ENCODE measurements at places on chromosomes 7 and 10.
A peak's percentile ranks its signal among the peaks of the same experiment; 100 is the strongest.

GRCh38 chr7:112744818-112745217 is 45.4 kb downstream of the TMEM168 start:
- no peak for DNase-seq

DNA sequence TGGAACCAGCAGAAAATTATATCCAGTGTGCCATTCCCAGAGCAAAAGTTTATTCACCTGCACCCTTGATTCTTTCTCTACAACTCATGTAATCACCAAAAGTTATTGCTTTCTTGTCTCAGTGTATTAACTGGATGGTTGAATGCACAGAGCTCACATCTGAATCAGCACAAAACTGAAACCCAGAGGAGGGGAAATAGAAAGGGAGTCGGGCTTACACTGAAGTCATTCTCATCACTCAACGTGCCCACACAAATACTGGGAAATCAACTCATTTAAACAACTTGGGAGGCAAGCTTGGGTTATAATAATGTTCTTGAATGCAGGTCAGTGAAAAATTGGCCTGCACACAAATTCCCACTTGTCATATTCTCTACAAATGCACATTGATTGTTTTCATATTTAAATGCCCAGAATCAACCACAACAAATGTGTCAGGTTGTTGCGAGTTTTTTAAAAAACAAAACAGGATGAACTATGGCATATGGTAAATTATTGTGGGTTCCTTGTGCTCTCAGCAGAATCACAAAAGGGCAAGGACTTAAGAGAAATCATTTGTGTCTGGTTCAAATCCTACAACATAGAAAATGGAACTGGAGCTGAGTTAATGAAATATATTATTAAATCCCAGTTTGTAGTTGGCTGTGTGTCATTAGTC is 125.9 kb upstream of the NOBOX start:
- no peak for DNase-seq

DNA sequence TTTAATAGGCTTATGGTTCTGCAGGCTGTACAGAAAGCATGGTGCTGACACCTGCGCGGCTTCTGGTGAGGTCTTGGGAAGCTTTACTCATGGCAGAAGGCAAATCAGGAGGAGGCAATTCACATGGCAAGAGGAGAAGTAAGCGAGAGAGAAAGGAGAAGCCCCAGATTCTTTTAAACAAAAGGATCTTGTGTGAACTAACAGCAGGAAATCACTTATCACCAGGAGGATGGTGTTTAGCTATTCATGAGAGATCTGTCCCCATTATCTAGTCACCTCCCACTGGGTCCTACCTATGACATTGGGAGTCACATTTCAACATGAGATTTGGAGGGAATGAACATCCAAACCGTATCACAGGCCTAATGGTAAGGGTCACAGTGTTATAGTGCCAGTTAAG is 678.0 kb upstream of the KCND2 start:
- DNase-seq, result no peak

DNA sequence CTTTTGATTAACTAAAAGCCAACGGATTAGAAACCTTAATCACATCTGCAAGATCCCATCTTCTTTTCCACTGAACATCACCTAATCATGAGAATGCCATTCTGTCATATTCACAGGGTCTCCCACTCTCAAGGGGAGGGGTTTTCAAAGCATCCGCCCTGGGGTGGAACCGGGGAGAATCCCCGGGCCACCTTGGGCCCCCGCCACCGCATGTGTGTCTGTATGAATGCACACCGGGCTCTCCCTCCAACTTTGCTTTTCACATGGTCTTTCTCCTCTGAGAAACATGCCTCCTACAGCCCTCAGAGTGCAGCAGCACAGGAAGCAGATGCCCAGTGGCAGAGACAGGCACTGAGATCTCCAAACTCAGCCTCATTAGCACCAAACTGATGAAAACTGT is 233.2 kb upstream of the PPP2R2D start:
- no peak for DNase-seq

- DNase-seq, result peak; percentile 94
Measured at GRCh38 chr10:127945341-127945758, 38.4 kb downstream of the PTPRE start.

DNA sequence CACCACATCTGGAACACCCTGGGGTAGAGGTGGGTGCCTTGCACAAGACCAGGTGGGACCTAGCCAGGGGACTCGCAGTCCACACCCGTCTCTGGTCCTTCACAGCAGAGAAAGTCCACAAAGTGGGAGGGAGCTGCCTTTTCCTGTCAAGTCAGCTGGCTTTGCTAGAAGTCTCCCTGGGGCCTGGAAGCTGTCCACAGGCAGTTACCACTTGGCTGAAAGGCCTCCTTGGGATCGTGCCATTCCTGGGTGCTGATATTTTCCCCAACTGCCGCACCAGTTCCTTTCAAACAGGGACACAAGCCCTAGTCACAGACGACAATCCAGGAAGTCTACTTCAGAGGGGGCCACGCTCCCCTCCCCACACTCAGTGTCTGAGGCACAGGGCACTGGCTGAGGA is 75.4 kb downstream of the AFAP1L2 start:
- no peak for DNase-seq

GRCh38 chr7:52959878-52960660 is 75.4 kb upstream of the POM121L12 start:
- DNase-seq, result no peak

DNA sequence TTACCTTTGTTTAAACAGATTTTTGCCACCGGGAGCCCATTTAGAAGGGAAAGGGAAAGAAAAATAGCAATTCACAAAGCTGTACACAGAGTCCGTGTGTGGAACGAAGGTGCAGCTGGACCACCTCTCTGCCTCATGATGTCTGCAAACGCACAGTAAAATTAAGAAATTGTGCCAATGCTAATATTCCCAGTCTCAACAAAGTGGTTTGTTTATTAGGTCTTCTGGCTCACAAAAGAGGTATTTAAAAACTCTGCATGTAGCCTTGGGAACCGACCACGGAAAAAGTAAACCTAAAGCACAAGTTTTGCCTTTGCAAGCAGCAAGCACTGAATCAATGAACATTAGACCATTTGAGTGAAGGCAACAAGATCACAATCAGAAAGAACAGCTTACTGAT is 57.7 kb downstream of the CREB3L2 start:
- peak; percentile 15 for DNase-seq

DNA sequence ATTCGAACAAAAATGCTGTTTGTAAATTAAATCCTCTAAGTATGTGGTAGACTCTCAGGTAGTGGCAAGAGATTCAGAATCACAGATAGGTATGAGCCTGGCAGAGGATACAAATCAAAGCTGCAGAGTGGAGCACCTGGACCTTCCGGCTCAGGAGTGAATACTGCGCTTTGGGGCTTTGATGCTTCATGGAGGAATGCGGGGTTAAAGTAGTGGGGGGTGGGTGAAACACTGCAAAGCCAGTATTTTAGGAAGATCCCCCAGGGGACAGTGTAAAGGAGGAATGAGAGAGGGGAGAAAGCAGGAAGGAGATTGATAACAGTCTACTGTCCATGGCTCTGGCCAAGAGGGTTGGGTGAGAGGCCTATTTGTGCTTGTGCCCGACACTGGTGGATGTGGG is 43.2 kb downstream of the CREB5 start:
- no peak for DNase-seq

DNA sequence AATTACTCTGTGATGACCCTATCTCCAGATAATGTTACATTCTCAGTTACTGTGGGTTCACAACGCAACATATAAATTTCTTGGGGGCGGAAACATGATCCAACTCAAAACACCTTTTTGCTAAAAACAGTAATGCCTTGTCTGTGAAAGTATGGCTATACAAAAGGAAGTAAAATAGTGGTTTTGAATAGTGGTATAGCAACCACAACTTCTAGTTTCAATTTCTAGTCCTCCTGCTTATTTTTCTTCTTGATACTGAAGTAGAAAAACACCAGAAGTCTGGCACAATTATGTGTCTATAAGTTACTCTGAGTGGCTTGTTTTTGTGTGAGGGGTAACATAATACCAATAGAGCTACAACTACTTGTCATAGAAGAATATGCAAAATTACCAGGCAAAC is 21.5 kb upstream of the ZNF800 start:
- no peak for DNase-seq

DNA sequence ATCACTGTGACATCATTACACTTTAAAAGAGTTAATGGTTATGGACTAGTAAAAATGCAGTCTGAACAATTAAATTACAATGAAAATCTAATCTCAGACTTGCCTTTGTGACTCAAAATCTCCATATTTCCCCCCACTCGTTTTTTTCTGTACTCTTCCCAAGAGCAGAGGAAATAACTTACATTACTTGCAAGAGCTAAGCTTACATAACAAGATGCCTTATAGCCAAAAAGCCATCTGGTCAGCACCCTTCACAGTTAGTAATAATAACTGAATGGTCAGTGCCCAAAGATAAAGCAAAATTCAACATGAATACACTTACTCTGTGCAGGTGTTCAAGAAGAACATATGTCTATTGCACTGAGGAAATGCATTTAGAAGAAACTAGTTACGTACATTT is 1381.5 kb upstream of the CELF2 start:
- DNase-seq, result no peak

DNA sequence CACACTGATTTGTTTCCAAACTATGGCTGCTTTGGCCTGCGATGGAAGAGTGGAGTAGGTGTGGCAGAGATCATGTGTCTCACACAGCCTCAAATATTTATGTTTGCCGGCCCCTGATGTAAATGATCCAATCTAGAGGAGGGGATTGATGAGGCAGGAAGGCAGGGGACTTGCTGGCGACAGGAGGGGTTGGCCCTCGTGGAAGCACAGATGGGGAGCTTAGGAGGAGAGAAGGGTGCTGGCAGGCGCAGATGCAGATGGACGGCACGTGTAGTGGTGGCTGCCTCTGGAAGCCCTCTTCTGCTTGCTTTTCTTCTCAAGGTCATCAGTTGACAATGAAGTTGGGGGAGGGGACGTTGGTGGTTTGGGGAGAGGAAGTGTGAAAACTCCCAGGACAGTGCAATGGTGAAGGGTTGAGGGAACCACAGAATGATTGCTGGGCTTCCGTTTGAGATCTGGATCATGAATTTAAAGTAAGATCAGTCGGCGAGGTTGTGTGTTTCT is 15.4 kb downstream of the COL13A1 start:
- DNase-seq, result no peak

DNA sequence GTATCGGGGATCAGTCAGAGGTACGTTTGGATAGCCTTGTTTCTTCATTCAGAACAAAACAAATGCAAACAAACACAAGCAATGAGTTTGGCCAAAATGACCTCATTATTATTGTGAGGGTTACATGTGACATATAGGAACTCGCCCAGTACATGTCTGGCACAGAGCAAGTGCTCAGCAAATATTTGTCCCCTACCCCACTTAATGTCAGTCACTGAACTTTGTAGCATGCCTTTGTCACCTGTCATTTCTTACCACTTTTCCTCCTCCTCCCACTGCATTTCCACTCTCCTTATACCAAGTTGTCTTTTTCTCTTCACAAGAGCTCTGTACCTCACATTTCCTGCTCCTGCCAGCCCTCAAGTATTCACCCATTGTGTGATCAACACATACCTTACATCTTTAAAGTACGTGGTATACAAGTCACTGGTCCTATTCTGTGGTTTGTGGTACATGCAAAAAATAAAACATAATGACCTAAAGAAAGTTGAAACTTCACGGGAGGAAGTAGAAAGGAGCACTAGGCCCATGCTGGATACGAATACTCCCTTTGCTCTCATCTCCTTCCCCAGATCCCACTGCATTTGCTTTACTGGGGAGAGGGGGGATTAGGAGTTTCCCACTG is 236.0 kb downstream of the INHBA start:
- DNase-seq, result no peak

DNA sequence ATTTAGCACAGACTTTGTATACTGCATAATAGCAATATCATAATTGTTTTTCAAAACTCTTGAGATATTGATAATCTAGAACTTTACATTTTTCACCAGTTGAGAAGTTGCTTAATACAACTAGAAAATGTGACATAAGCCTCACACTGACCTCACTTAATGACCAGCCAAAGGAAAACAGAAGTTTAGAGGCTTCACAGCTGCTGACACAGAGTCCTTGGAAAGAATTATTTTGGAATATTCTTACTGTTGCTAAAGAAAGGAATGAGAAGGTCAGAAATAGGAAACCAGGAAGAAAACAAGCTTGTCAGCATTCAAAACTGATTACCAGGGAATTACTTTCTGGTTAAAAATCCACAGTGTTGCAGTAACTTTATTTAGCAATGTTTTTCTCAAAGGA is 35.5 kb upstream of the WASL start:
- peak; percentile 32 for DNase-seq

DNA sequence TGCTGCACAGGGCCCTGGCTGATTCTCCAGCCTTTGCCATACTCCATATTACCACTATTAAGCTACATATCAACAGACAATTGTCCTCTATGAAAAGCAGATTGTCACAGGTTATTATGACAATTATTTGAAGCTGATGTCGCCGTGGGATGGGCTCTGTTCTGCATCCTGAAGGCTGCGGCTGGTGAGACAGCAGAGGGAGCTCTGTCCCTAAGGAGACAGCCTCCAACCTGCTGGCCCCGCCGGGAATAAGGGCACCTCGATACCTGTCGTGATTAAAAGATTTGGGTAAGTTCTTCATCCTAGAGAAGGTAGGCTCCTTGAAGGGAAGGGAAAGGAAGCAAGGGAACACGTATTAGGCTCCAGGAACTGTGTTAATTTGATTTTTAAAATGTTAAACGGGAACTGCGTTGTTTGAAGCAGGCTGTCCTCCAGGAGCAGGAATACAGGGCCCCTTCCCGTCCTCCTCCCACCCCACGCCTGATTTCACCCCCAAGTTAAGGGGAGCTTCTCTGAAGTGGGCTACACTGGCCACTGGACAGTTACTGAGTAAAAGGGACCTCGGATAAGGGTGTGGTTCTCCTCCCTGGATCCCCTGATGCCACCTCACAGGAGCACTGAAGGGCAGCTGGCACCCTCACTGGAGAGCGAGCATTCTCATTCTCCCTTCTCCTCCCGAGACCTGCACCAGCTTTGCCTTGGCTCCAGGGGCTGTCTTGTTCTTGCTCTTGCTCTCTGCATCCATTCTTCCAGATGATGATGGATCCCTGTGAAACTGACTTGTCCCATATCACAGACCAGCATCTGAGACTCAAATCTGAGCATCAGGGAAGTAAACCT is 11.8 kb upstream of the TIAL1 start:
- DNase-seq, result peak; percentile 42

- DNase-seq, result no peak
Measured at GRCh38 chr7:128037081-128037480, 5.8 kb upstream of the LRRC4 start.

GRCh38 chr10:114998993-114999392 is 61.0 kb downstream of the TRUB1 start:
- no peak for DNase-seq

DNA sequence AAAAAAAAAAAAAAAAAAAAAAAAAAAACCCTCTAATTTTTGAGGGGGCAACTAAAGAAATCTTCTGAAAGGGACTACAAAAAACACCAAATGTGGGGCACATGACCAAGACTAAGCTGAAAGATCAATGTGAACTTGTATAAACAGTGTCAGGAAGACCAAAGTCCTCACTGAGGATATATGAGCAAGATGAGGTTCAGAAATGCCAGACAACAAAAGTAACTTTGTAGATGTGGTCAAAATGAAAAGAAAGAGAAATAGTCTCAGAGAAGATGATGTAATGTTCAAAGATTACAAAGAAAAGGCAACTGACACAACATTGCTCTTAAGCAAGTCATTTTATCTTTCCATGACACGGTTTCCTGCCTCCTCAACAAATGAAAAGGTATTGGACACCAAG is 48.7 kb upstream of the PTPRZ1 start:
- DNase-seq, result no peak

Data from endothelial cell of umbilical vein (primary cell).